Germinal center (tissue), 1 donor: ENCODE measurements at places on chromosomes 16 and 17.
A peak's percentile ranks its signal among the peaks of the same experiment; 100 is the strongest.

DNA sequence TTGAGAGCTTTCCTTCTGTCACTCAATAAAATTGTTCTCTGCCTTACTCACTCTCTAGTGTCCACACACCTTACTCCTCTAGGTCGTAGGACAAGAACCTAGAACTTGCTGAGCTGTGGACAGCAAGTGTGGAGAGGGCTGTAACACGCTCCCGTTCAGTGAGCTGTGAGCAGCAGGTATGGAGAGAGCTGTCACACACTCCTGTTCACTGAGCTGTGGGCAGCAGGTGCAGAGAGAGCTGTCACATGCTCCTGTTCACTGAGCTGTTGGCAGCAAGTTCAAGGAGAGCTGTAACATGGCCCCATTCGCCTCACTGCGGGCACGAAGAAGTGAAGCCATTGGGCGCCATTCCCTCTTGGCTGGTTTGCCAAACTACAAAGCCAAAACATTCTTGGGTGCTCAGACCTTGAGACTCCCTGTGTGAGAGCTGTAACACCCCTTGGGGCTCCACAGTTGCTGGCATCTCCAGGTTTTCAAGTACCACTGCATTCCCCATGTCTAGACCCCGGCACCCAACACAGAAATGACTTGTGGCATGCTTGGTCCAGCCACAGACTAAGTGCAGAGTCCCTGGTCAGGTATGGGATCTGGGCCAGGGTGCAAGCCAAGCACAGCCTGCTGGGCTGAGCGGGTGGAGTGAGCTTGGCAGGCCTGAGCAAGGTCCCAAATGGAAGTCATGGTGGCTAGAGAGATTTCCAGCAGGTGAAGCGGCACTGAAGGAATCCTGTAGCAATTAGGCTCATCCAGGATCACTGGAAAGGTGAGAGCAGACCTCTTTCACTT lies 608.0 kb upstream of the CDH8 start:
- no peak for DNase-seq

- DNase-seq: no peak
Observed at GRCh38 chr17:68512960-68513474, 787 bp downstream of the PRKAR1A start.

DNA sequence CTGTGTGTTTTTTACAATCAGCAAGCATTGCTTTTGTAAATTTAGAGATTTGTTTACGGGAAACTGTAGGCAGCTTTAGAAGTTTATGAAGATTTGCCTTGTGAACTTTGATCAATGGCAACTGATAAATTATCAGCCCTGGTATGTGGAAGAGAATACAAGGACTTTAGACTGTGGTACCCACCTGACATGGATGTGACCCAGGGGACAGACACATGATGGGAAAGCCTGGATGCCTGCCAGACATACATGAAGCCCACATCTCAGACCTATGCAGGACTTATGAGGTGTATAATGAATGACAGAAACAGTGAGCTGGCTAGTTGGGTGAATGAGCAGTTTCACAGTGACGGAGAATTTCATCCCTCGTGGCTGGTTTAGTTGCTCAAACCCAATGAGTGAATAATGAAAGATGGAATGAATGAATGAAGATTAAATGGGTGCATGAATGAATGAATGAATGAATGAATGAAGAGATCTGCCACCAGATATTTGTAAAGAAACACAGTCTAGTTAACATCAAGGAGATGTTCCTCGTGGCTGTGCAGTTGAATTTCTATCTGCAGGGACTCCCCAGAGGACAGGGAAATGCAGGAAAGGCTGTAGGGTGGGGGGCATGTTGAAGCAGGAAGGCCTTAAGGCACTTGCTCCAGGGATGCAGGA lies 7.6 kb downstream of the TMEM92 start:
- DNase-seq: no peak

- no peak for DNase-seq
Observed at GRCh38 chr16:22948058-22948602, 134.2 kb downstream of the HS3ST2 start.

- no peak for DNase-seq
Observed at GRCh38 chr17:32111141-32111771, 31.0 kb upstream of the RHOT1 start.

DNA sequence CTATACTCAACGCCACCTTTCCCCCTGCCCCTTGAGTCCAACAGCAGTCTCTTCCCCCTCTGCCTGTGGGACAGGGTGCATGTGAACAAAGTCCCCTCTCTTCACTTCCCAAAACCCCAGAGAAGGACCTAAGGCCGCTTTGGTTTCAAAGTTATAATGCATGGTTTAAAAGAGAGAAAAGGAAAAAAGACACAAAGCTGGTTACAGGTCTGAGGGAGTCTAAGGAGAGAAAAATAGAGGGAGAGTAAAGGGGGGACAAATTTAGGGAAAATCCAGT lies 1.1 kb upstream of the GABARAP start:
- no peak for DNase-seq

DNA sequence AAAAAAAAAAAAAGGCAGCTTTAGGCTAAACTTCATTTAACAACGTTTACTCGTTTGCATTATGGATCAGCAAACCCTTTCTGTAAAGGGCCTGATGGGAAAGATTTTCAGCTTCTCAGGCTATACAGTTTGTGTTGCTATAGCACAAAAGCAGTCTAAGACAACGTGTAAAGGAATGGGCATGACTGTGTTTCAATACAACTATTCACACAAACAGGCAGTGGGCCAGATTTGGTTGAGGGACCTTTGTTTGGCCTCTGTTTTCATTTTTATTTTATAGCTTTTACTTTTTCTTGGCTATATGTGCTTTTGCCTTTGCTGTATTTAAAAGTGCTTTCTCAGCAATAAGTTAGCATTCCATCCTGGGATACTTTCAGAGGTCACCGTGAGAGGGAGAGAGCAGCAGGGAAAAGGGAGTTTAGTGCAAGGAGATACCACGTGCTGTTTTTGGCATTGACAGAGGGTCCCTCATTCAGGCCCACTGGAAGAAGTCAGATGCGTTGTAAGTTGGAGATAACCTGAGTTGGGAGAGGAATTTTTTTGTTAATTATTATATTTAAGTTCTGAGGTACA lies 335.6 kb downstream of the UTP18 start:
- no peak for DNase-seq

- DNase-seq: no peak
Observed at GRCh38 chr17:59839651-59840328, 53.0 kb downstream of the TUBD1 start.

GRCh38 chr17:45018848-45019711 lies 32.4 kb downstream of the DCAKD start:
- DNase-seq: peak; percentile 34

DNA sequence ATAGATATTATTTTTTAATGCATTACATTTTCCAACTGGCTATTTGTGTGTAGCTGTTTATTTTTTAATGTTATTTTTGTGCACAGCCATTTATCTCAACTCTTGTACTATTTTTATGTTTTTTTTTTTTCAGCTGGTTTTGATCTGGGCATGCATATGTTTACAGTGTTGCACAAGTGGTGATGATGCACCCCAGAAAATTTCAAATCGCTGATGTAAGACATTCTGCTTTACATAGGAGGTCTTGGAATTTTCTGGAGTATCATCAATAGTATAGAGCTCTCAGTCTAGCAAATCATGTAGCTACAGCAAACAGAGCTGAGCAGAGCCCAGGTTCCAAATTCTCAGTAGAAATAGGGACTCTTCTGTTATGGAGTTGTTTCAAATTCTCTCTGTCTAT lies 30.2 kb downstream of the CACNG5 start:
- no peak for DNase-seq

GRCh38 chr17:34155947-34156346 lies 99.1 kb upstream of the CCL2 start:
- no peak for DNase-seq

DNA sequence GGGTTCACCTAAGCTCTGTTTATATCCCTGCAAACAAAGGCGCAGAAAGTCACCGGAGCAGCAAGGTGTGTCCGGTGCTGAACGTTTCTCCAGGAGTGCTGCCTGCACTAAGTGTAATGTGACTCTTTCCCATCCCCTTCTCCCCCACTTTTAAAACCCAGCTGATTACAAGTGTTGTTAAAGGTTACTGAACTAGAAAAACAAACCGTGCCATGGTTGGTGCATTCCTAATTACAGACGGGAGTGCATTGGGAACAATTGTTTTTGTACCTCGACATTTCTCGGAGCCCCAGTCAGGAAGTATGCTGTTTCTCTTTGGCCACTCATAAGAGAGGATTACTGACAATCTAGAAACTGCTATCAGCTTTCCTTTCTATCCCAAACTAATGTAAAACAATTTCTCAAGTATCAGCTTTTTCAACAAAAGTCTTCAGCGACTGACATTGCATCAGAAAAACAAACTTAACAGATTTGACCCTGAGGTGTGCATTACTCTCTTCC lies 441.0 kb upstream of the SALL1 start:
- no peak for DNase-seq

DNA sequence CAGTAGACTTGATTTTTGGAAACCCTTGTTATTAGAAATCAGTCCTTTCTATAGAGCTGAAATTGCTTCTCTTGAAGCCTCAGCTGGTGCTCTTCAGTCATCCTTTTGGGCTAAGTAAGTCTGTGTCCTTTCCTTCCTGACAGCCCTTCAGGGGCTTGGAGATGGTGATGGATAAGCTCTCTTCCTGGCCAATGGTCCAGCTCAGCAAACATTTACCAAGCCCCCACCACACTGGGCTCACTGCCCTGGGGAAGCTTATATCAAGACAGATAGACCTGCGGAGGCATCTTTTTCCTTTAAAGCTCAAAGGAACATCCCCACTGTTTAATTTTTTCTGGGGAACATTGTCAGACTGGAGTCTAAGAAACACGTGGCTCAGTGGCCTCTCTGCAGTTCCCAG lies 139.6 kb downstream of the HAPSTR1 start:
- DNase-seq: no peak

- peak; percentile 42 for DNase-seq
Observed at GRCh38 chr17:30323262-30323894, 10.5 kb downstream of the TMIGD1 start.

GRCh38 chr16:87457709-87458423 lies 35.0 kb downstream of the ZCCHC14 start:
- DNase-seq: no peak

DNA sequence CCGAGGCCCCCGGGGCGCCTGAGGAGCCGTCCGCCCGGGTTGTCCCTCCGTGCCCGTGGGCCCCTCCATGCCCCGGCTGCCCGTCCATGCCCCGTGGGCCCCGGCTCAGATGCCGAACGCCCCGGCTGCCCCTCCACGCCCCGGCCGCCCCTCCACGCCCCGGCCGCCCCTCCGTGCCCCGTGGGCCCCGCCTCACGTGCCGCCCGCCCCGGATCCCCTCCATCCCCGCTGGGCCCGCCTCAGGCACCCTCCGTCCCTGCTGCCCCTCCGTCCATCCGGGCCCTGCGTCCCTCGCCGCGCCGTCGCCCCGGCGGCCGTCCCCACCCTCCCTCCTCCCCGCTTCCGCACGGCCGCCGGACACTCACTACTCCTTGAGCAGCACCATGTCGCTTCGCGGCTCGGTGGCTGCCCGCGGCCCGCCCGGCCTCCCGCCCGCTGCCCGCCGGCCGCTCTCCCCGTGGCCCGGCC lies 382 bp downstream of the PITPNA start:
- DNase-seq: no peak

DNA sequence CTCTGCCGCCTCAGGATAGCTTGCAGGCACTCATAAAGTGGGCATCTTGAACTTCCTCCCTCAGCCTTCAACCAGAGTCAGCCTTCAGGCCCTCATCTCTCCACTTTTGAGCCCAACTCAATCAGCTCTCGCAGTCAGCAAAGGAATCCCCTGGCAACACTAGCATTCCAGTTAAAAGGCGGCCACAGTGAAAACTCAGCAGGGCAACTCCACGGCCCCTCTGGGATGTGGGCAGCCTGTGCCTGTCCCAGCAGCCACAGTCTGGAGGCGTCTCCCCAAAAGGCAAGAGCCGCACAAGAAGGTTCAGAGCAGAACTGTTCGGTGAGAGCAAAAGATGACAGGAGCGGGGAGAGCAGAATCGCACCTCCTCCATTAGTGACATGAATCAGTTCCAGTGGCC lies 9.0 kb downstream of the TMEM11 start:
- no peak for DNase-seq

GRCh38 chr16:21083729-21084268 lies 66.8 kb downstream of the DNAH3 start:
- peak; percentile 14 for DNase-seq

- DNase-seq: no peak
Observed at GRCh38 chr16:700684-701584, 4.7 kb downstream of the FBXL16 start.

DNA sequence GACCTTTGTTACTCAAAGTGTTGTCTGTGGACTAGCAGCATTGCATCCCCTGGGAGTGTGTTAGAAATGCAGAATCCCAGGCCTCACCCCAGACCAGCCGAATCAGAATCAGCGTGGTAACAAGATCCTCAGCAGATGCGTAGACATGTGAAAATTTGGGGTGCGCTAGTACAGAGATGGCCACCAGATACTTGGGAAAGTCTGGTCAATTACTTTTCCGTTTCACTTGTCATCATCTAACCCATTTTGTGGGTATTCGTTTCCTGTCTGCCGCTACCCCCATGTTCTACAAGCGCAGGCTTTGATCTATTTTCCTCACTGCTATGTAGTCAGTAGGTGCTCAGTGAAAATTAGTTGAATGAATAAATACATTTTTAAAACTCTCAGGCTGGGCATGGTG lies 33.1 kb upstream of the HERPUD1 start:
- DNase-seq: no peak

GRCh38 chr17:48556576-48557401 lies 11.9 kb upstream of the HOXB2 start:
- DNase-seq: no peak

GRCh38 chr17:57086069-57086930 lies 1.3 kb downstream of the AKAP1 start:
- peak; percentile 42 for DNase-seq

GRCh38 chr17:51132964-51133319 lies 12.3 kb upstream of the SPAG9 start:
- no peak for DNase-seq

DNA sequence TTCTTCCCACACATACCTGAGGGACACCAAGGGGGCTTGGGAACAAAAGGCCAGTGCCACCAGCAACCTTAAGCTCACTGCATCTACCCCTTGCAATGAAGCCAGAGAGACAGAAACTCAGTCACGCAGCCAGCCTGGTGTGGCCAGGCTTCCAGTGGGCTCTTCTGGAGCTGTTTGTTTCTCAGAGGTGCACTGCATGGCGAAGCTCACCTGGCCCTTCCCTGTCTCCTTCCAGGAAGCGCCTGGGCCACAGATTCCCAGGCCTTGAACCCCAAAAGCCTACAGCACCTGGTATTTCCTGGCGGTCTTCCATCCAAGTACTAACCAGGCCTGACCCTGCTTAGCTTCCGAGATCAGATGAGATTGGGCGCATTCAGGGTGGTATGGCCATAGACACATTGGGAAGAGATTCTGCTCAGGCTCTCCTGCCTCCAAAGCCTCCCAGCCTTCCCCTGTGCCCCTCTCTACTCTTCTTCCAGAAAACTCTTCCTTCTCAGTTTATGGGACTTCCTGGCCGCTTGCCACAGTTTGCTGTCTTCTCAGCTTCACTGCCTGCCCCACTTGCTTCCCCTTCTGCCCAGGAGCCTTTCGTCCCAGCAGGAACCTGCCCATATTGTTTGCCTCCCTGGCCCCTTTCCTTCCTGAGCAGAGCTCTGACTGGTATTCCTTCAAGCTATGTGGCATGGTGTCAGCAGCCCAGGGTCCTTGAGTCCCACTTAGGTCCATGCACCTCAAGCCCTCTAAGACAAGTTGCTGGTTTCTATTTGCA lies 1.6 kb downstream of the CISD3 start:
- DNase-seq: no peak

GRCh38 chr17:29084541-29085146 lies 41.7 kb downstream of the PIPOX start:
- DNase-seq: no peak

GRCh38 chr17:83006515-83007455 lies 72.6 kb upstream of the METRNL start:
- no peak for DNase-seq
